Thymus (tissue), 14 donors: ENCODE measurements at places on chromosomes 13 and 19.

DNA sequence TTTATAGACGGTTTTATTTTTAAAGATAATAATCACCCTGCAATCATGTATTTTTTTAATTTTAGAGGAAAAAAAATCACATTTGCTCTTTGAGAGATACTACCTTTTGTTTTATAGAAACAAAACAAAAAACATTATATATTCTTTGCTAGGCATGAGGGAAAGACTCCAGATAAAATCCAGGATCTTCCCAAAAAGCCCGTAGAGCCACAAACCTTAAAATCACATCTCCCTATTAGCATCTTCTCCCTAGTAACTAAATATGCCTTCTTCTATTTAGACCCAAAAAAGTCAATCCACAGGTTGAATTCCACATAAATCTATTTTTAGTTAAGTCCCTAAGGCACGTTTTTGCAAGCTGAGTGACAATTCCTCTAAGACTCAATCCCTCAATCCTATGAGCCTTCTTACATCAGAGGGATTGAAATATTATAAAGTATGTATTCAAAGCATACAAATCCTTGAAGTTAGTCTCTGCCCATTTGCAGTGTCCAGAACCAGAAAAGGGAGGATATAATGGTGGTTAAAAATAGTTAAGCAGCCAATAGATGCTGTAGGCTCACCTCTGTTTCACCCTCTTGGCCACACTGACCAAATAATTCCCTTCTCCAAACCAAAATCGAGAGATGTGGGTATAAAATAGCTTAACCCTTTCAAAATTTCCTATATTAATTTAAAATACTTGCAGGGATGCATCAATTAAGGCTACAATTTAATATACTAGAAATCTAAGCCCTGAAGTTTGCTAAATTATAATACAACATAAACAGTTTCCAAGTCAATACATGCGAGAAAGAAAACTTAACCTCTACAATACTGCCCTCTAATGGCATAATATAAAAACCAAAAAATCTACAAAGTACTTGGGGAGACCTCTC is 64.0 kb downstream of the SERP2 start:
- H3K4me1 ChIP-seq = peaks cover 10% of the 10 kb centered on the region
- H3K27ac ChIP-seq = peak overlapping the region; percentile 99
- no peak for DNase-seq
- peak overlapping the region; percentile 89 for H3K4me3 ChIP-seq
- no peaks in the 10 kb centered on the region for H3K27me3 ChIP-seq
- peaks cover 23% of the 10 kb centered on the region for H3K36me3 ChIP-seq

DNA sequence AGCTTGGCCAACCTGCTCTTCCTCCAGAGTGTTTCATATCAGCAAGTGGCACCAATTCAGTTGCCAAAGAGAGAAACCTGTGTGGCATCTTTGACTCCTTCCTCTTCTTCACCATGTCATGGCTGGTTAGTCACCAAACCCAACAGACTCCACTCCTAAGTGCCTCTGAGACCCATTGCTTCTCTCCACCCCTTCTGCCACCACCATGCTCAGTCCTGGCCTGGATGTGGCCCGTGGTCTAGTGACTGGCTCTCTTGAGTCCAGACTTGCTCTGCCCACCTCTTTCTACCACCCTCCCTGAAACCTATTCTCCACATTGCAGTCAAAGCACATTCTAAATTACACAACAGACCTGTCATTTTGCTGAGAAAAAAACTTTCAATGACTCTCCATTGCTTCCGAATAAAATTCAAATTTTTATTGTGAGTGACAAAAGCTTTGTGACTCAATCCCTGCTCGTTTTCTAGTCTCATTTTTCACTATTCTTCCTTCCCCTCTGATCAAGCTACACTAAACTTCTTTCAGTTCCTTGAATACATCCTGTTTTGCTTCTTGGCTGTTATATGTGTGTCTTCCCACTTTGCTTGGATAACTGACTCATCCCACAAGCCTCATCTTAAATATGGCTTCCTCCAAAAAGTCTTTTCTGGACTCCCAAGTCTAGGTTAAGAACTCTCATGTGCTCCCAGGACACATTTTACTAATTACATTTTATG is 12.0 kb upstream of the TNFSF11 start:
- no peak overlapping the region for H3K27ac ChIP-seq
- H3K4me3 ChIP-seq = no peak overlapping the region
- no peak for DNase-seq
- H3K36me3 ChIP-seq = no peaks in the 10 kb centered on the region

DNA sequence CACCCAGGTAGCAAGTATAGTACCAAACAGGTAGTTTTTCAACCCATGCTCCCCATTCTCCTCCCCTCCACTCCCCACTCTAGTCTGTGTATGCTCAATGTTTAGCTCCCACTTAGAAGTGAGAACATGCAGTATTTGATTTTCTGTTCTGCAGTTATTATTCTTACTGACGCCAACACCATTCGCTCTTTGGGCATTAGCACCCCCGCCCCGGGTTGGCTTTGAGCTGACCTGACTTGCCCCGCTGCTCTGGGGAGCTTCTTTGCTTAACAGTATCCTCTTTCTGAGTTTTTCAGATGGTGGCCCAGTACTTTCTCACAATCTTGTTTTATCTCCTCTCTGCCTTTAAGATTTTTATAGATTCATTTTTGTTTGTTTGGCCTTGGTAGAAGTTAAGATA is 138.7 kb downstream of the CRYL1 start:
- H3K4me3 ChIP-seq = no peak overlapping the region
- H3K36me3 ChIP-seq = no peaks in the 10 kb centered on the region
- no peak for DNase-seq
- no peak overlapping the region for H3K27ac ChIP-seq
- H3K27me3 ChIP-seq = no peaks in the 10 kb centered on the region

- no peak overlapping the region for H3K27ac ChIP-seq
- no peak for DNase-seq
- peaks cover 6% of the 10 kb centered on the region for H3K36me3 ChIP-seq
- no peak overlapping the region for H3K4me3 ChIP-seq
Measured at GRCh38 chr19:43966079-43966694, 15.2 kb downstream of the ZNF221 start.

DNA sequence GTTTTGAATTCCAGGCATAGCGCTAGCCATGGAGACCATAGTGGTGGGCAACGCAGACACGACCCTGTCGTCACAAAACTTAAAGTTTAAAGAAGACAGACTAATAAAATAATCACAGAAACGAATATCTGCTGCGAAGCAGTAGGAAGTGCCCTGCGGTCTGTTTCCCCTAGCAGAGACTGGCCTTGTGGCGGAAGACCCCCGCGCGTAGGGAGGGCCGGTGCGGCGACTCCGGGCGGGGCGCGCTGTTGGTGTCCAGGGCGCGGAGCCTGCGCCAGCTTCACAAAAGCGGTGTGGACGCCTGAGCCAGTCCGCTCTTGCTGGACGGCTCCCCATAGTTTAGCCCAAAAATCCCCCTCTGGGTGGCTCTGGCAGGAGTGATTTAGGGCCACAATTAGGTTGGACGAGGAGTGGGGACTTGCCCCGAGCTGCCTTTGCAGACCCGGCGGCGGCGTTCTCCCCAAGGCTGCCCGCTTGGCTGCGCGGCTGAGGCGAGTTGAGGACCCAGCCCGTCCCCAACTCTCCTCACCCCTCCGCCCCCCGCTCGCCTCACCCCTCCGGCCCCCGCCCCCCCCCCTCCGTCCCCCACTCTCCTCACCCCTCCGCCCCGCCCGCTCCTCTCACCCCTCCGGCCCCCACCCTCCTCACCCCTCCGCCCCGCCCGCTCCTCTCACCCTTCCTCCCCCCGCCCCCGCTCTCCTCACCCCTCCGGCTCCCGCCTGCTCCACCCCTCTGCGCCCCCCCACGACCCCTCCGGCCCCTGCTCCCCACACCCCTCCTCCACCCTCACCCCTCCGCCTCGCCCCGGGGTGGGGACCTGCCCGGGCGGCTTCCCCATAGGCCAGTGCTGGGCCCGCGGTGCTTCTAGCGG is 14.2 kb upstream of the LATS2 start:
- peaks cover 2% of the 10 kb centered on the region for H3K4me1 ChIP-seq
- DNase-seq = no peak
- peak overlapping the region; percentile 55 for H3K27ac ChIP-seq
- no peaks in the 10 kb centered on the region for H3K36me3 ChIP-seq
- H3K4me3 ChIP-seq = peak overlapping the region; percentile 42
- peaks cover 4% of the 10 kb centered on the region for H3K27me3 ChIP-seq

DNA sequence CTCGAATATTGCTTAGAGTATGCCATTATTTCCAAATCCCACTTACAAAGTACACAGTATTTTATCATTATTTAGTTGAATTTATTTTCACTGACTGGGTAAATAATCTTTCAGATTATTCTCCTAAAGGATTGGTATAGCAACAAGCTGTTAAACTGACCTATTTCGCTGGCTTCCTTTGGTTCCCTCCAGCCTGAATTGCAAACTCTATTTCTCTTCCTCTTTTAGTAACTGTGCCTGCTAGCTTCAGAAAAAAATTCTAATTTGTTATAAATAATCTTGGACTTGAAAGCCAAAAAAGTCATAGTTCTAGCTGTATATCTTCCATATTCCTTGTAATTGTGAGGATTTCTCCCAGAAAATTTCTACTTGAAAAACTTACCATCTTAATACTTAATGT is 15.0 kb upstream of the CCNA1 start:
- H3K36me3 ChIP-seq = no peaks in the 10 kb centered on the region
- no peak overlapping the region for H3K27ac ChIP-seq
- no peaks in the 10 kb centered on the region for H3K27me3 ChIP-seq
- no peak for DNase-seq

- H3K4me1 ChIP-seq = no peaks in the 10 kb centered on the region
- no peak overlapping the region for H3K27ac ChIP-seq
- H3K27me3 ChIP-seq = no peaks in the 10 kb centered on the region
- H3K36me3 ChIP-seq = no peaks in the 10 kb centered on the region
- no peak overlapping the region for H3K4me3 ChIP-seq
Measured at GRCh38 chr13:75316427-75316826, 165.5 kb downstream of the TBC1D4 start.

GRCh38 chr19:55041627-55042343 is 3.7 kb upstream of the GP6 start:
- no peak overlapping the region for H3K4me3 ChIP-seq
- H3K4me1 ChIP-seq = no peaks in the 10 kb centered on the region
- H3K36me3 ChIP-seq = peaks cover 11% of the 10 kb centered on the region
- H3K27me3 ChIP-seq = no peaks in the 10 kb centered on the region
- peak; percentile 9 for DNase-seq

GRCh38 chr19:43776286-43776685 is 4.5 kb downstream of the KCNN4 start:
- H3K4me1 ChIP-seq = peaks cover 58% of the 10 kb centered on the region
- H3K4me3 ChIP-seq = no peak overlapping the region
- peaks cover 27% of the 10 kb centered on the region for H3K36me3 ChIP-seq
- peaks cover 4% of the 10 kb centered on the region for H3K27me3 ChIP-seq
- H3K27ac ChIP-seq = peak overlapping the region; percentile 94

DNA sequence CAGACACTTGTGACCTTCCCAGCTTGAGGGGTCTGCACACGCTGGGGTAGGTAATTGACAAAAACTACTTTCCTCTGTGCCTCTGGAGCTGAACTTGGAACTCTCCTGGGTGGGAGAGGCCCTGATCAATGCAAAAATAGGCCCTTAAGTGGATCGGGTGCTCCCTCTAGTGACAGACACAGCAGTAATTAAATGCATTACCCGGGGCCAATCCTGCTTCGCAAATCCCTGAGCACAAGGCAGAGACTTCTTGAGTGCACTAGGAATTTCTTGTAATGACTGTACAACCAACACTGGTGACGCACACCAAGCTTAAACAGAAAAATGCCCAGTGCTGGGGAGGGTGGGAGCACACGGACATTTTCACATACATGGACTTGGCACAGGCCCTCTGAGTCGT is 10.6 kb upstream of the UBE2S start:
- peak; percentile 34 for DNase-seq
- H3K36me3 ChIP-seq = no peaks in the 10 kb centered on the region
- peaks cover 40% of the 10 kb centered on the region for H3K4me1 ChIP-seq
- H3K4me3 ChIP-seq = no peak overlapping the region
- H3K27me3 ChIP-seq = no peaks in the 10 kb centered on the region

DNA sequence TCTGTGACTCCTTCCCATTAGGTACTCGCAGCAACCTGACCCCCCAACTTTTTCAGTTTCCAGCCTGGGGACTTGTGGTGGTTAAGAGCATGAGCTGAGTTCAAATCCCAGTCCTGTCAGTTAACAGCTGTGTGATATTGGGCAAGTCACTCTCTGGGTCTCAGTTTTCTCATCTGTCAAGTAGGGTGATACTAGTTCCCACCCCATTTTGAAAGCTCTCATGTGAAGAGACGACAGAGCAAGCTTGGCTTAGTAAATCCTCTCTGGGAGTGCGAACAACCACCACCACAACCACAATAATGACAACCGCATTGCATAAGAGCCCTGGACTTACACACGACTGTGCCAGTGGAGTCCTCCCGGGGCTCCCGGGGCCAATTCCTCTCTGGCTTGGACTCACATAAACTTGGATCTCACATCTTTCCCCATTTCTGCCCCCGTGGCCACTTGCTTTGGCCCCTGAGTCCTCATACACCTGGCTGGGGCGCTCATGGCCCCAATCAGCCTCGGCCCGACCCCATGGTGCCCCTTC is 454 bp downstream of the BLVRB start:
- peaks cover 21% of the 10 kb centered on the region for H3K4me1 ChIP-seq
- no peak for DNase-seq

GRCh38 chr19:869245-870177 is 10.0 kb downstream of the CFD start:
- no peak overlapping the region for H3K27ac ChIP-seq
- H3K4me1 ChIP-seq = peaks cover 6% of the 10 kb centered on the region
- no peak overlapping the region for H3K4me3 ChIP-seq
- no peak for DNase-seq
- no peaks in the 10 kb centered on the region for H3K27me3 ChIP-seq
- H3K36me3 ChIP-seq = peaks cover 36% of the 10 kb centered on the region
